ENCODE measurements at places on chromosomes 2 and 18.

- no peak for DNase-seq
Observed at GRCh38 chr2:104777721-104778120, 76.2 kb upstream of the POU3F3 start.

DNA sequence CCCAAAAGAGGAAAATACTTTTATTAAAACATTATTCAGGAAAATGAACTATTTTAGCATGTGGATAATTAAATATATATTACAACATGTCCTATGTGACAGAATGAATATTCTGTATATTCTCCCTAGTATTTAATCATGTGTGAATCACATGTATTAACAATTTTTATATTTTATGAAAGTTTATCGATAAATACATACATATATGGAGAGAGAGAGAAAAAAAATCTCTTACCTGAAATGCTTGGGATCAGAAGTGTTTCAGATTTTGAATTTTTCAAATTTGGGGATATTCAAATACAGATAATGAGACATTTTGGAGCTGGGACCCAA is 228.6 kb upstream of the RBBP8 start:
- DNase-seq = no peak

- no peak for DNase-seq
Observed at GRCh38 chr2:218345491-218346236, 11.0 kb upstream of the CATIP start.

DNA sequence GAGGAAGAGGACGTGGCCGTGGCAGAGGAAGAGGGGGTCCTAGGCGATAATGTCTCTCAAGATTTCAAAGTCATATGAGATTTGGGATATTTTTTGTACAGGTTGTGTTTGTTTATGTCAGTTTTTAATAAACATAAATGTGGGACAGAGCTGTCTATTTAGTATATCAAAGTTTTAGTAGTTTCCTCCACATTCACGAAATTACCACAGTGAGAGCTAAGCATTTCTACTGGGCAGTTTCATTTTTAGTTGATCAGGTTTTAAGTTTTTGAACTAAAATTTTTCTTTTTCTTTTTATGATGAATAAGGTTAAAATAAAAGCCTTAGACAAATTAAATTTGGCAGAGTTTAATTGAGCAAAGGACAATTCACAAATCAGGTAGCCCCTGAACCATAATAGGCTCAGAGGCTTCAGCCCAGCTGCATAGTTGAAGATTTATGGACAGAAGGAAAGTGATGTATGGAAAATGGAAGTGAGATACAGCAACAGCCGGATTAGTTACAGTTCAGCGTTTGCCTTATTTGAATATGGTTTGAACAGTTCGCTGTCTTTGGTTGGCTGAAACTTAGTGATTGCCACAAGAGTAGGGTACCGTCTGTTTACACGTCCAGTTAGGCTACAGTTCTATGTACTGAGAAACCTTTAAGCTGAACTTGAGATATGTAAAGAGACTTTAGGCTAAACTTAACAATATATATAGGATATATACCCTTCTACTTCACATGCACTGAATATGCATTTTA is 17.1 kb downstream of the SNRPD1 start:
- no peak for DNase-seq

DNA sequence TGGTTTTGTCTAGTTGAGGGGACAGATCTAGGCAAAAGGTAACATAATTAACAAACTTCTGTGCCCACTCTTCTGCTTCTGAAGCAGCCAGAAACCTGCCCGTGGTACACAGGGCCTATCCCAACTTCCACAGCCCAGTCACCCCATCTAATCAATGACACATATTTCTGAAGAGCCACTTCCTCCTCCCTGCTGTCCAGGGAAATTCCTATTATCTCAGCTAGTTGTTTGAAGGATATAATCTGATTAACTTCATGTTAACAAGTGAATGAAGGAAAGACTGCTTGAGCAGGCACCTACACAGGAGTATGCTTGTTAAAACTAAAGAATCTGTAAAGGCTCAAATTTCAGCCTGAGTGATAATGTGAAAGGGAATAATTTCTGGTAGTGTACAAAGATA is 61.4 kb downstream of the CCDC148 start:
- DNase-seq = no peak

DNA sequence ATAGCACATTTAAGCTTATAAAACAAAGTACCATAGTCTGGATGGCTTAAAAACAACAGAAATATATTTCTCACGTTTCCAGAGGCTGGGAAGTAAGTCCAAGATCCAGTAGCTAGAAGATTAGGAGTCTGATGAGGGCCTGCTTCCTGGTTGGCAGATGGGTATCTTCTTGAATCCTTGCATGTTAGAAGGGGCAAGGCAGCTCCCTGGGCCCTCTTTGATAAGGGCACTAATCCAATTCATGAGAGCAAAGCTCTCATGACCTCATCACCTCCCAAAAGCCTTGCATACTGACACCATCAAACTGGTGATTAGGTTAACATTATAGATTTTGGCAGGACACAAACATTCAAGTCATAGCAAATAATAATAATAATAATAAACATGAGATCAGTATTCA is 146.4 kb downstream of the CCDC102B start:
- DNase-seq = no peak

DNA sequence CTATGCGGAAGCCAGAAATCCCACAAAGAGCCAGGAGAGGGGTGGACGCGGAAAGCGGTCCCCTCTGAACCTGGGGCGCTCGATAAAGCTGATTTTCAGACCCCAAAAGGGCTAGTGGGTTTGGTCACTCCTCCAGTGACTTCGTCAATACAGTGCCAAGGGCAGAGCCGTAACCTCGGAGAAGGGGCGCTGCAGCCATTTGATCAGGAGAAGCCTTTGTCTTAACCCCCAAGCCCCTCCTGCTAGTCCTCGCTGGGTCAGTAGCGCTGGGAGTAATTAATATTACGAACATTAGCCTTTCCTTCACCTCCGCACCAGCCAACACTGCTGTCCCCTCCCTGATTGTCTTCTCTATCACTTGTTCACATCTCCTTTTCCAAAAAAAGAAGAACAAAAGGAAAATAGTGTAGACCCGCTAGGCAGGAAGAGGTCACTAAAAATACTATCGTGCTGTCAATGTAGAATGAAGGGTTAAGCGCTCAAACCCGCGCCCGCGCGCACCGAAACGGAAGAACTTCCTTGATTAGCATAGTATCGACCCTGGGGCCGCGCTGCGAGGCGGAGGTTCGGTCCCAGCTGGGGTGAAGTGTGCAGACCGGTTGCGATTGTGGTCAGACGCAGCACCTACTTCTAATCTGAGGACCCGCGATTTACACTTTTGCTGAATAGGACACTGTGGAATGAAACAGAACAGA is 63.2 kb upstream of the MAPRE2 start:
- DNase-seq = peak; percentile 43

DNA sequence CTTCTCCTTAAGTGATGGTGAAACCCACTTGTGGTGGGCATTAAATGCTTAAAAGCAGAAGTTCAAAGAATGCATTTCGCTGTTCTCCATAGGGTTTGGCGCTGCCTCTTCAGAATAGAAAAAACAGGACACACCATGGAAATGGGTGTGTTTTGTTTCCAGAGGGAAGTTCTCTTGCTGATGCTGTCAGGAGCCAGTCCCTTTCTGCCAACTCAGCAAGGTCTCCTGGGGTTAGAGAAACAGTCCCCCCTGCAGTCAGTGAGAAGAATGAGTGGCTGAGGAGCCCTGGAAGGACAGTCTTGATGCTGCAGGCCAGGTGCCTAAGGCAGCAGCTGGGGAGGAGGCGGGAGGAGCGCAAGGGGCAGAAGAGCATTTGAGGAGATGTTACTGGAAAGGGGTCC is 37.8 kb upstream of the ASAP2 start:
- no peak for DNase-seq

DNA sequence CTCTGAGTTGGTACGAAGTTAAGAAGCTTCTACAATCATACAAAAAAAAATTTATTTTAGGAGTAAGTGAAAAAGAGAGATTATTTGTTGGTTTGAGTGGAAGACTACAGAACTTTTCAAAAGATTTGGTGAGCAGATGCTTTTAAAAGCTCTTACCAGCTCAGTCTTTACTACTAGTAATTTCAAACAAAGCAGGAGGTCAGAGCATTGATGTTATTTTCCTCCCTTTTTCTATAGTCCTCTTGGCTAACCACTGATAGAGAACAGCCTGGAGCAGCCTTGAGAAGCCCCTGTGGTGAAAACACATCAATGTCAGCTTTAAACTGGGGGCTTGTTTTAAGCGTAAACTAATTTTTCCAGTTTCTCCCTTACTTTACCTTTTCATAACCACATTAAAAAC is 559.3 kb upstream of the CDH2 start:
- no peak for DNase-seq

GRCh38 chr2:238940806-238941205 is 92.9 kb downstream of the TWIST2 start:
- no peak for DNase-seq

DNA sequence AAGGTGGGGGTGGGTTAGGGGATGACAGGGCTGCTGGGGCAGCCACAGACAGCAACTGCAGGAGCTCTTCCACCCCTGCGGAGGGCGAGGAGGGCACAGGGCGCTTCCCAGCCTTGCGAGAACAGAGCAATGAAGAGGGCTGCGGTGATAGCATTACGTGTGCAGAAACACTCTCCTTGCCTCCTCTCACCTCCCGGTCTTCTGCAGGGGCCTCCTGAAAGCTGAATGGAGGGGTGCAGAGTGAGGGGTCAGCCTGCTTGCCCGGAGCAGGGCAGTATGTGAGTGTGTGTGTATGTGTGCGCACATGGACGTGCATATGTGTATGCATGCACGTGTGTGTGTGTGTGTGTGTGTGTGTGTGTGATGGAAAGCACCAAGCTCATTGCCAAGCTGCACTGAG is 29.5 kb upstream of the IL1R2 start:
- peak; percentile 40 for DNase-seq

DNA sequence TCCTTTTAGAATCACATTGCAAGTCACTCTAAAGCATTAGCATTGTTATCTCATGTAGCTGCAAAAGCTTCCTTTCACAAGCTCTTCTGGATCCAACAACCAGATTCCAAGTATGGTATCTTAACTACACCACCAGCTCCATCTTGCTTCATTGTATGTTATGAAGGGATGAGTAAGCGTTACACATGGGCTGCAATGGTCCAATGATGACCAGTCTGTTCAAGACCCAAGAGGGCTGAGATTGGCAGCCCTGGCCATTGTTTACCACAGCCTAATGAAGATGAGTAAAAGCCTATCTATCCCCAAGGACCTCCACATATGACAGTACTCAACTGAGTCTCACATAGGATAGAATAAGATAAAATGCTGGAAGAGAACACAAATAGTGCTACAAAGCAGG is 6.3 kb downstream of the CFLAR start:
- DNase-seq = no peak

DNA sequence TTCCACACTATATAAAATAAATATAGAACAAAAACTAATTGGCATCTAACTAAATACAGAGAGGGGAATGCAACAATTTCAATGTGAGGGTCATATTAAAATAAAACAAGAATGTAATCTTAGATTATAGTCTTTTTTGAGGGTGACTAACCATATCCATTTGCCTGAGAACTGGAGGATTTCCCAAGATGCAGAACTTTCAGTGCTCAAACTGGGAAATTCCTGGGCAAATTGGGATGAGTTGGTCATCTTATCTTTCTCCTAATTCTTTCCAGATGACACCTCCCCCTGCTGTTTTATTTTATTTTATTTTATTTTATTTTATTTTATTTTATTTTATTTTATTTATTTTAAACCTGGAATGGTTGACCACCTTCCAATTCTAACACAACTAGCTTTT is 846.2 kb downstream of the SLC4A3 start:
- no peak for DNase-seq

GRCh38 chr2:102061962-102062795 is 70.4 kb downstream of the IL1R2 start:
- peak; percentile 82 for DNase-seq

DNA sequence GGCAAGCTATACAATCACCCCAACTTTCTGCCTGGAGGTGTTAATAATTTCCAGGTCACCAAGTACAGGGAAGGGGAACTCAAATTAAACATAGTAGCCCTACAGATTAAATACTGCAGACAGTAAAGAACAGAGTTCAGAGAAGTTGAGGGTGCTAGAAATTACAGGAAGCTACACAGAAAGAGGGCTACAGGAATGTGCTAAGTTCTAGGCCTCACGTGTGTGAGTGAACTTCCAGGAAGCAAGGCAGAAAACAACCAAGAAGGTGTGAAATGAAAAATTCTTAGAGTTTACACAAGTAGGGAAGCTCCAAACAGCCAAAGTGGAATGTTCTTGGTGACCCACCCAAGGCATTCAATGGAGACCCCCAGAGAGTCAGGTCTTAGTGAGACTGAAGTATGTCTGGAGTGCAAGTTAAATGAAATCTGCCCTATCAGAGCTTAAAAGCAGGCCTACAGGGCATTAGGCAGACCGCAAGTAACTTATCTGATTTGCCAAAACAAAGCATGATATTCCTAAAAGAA is 58.1 kb upstream of the RNU4ATAC start:
- DNase-seq = no peak

- DNase-seq = no peak
Observed at GRCh38 chr2:216949700-216950413, 90.0 kb upstream of the TNP1 start.

- peak; percentile 84 for DNase-seq
Observed at GRCh38 chr2:204453730-204454167, 91.5 kb upstream of the PARD3B start.

GRCh38 chr2:207704078-207704477 is 7.4 kb upstream of the CCNYL1 start:
- DNase-seq = no peak

GRCh38 chr2:48198371-48198770 is 292.1 kb upstream of the FBXO11 start:
- DNase-seq = no peak

DNA sequence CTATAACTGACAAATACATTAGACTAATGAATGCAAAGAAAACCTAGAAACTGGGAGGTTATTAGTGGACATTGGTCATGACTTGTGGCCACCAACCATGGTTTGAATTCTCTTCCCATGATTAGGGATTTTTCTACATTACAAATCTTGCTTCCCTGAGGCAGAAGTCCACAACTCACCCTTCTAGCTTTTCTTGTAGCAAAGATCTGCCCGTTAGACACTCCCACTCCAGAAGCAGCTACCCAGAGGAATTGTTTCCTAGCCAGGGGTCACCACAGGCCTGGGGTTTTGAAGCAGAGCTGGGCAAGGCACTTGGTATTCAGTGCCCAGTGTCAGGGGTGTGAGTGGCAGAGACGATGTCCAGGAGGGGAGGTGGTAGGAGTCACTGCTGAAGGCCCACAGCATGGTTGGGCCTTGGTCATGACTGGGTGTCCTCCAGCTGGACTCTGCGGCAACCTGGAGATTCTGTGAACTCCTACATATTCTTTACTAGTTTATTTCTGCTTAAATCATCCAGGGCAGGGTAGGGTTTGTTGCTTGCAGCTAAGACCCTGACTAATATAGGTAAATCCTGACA is 54.9 kb downstream of the ACTR2 start:
- no peak for DNase-seq
